Sciatic nerve (tissue), 2 donors: ENCODE measurements at places on chromosomes 4 and X.
A peak's percentile ranks its signal among the peaks of the same experiment; 100 is the strongest.

DNA sequence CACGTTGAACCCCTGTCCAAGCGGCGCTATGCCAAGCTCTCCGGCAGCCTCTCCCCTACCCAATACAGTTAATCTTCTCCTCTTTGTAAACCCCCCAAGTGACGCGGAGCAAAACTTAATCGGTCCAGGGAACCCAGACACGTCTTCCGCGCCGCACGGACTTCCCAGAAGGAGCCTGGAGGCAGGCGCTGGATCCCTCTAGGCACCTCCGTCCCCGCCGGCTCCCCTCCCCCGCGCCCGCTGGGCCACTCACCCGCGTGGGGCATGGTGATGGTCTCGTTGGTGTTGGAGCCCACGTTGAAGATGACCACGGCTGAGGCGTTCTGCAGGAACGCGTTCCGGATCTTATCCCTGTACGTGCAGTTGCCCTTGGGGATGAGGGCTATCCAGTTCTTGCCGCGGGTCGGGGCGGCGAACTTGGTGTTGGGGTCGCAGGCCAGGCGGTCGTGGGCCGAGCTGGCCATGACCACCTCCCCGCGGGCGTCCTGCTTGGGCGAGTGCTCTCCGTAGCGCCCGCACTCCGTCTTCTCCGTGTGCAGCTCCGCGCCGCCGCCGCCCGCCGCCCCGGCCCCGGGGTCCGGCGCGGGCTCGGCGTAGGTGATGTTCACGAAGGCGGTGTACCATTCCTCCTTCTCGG is 1.1 kb downstream of the RNF150 start:
- peak; percentile 63 for DNase-seq

DNA sequence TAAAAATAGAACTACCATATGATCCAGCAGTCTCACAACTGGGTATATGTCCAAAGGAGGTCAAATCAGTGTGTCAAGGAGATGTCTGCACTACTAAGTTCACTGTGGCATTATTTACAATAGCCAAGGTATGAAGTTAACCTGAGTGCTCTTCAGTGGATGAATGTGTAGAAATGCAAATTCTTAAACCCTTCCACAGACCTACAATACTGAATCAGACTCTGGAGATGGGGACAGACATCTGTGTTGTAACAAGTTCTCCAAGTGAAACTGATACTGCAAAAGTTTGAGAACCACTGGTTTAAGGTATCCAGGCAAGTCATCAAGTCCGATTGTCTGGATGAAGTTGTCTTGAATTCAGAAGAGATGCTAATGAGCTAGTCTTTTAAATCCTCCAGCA is 38.5 kb downstream of the SMAD1 start:
- DNase-seq: no peak

- no peak for DNase-seq
Observed at GRCh38 chr4:111905511-111905910, 239.7 kb upstream of the FAM241A start.

DNA sequence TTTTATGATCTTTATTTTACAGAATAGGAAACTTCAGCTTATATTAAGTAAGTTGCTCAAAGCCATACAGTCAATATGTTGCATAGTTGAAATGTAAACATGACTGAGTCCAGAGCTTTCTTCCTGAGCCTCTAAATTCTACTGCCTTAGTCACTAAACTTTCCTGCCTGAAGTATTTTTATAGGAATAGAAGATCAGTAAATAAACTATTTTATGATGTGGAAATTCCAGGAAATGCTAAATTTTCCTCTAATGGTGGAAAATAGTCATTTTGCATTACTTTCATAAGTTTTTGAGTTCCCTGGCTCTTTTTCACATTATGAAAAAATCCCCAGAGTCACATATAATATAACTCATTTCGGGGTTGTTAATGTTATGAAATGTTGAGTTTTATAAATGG is 182.8 kb downstream of the BANK1 start:
- no peak for DNase-seq

DNA sequence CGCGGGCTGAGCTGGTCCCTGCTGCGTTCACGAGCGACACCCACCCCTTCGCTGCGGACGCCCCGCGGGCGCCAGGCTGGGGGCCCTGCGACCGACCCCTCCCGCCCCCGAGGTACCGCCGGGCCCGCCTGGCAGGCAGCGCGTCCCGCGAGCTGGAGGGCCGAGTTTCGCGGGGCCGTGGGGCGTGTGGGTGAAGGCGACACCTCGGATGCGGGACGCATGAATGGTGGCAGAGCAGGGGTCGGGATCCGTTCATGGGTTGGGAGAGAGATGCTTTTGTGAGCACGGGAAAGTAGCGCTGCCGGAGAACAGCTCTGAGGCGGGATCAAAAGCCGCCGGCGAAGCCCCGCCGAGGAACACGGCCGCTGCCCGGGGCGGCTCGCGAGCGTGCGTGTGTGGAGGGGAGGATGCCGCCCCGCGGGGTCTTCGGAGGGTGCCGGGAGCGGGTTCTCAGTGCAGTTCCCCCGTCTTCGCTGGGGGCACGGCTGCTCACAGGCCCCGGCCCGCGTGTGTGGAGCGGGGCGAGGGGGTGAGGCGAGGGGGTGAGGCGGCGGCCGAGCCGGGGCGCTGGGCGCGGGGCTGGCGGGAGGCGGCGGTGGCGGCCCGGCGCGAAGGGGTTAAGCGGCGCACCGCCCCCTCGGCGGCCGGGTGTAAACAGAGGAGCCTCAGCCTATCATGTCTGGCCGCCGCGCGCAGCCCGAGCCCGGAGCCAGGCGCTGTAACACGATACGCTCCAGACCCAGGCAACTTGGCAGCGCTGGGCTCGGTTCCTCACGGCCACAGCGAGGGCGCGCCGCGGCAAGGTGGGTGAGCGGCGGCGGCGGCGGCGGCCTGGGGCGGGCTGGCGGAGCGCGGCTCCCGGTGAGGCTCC is 205.3 kb downstream of the TENM3 start:
- DNase-seq: peak; percentile 90

DNA sequence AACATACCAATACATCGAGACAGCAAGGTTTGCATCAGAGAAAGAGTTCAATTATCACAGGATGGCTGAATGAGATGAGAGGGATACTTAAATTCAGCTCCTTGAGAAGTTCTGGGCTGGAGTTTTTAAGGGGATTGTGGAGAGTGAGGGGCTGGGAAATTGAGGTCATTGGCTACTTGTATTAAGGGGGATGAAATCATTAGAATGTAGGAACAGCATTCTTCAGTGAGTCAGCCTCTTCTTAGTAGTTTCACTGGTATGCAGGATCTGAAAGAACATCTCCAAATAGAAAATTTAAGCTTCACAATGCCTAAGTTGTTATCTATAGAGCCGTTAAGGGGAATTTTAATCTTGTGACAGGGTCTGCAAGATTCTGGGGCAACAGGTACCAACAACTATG is 211.6 kb upstream of the TAPT1 start:
- no peak for DNase-seq

GRCh38 chr4:105232374-105232773 is 85.7 kb downstream of the TET2 start:
- no peak for DNase-seq

GRCh38 chr4:107552306-107552705 is 167.7 kb downstream of the PAPSS1 start:
- no peak for DNase-seq

- no peak for DNase-seq
Observed at GRCh38 chrX:5176766-5177165, 1051.9 kb downstream of the NLGN4X start.

- DNase-seq: no peak
Observed at GRCh38 chr4:148057516-148057915, 325.6 kb downstream of the ARHGAP10 start.

GRCh38 chr4:167021545-167022155 is 212.6 kb downstream of the SPOCK3 start:
- DNase-seq: peak; percentile 78

DNA sequence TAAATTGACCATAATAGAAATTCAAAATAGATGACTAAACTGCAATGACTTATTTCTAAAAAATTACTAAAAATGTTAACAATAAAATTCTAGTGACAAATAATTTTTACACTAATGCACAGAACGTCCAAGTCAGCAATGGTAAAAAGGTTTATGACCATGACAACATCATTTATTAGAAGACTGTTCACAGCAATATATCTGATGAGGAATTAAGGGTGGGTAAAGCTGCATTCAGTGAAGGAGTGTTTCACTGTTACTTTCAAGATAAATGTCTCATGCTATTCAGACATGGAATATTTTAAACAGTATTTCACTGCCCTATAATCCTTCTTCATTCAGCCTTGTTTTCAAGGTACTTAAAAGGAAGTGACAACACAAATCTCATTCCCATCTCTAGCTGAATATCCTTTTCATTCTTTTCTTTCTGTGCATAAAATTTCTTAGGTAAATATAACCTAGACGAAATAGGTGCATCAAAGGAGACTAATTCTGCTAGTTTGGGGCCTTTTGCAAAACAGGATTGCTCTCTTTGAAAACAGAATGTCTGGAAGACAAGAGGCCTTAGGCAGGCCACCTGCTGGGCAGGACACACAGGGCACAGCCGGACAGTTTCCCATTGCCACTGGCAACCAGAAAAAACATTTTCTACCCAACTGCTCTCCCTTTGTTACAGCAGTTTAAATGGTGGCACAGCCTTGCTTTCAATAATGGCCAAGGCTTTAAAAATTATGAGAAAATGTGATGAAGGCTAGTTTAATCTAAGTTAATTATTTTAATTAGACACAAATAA is 600.3 kb downstream of the SPRY1 start:
- no peak for DNase-seq

- DNase-seq: no peak
Observed at GRCh38 chr4:165309456-165309855, 18.0 kb upstream of the MSMO1 start.

DNA sequence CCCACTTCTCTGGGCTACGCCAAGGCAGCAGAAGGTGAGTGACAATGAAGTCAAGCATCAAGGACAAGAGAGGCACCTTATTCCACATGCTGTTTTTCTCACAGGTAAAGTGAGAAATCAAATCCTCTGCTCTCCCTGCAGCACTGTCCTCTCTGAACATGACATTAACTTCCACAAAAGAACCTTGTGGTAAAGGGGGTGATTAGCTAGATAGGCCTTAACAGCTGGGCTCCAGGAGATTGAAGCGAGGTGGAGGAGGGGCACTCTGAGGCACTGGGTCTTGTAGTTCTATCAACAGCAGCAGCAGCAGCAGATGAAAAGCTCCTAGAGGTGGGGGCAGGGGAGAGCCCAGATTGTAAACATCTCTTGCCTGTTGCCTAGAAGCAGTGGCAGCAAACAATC is 96.8 kb upstream of the CXXC4 start:
- DNase-seq: no peak

DNA sequence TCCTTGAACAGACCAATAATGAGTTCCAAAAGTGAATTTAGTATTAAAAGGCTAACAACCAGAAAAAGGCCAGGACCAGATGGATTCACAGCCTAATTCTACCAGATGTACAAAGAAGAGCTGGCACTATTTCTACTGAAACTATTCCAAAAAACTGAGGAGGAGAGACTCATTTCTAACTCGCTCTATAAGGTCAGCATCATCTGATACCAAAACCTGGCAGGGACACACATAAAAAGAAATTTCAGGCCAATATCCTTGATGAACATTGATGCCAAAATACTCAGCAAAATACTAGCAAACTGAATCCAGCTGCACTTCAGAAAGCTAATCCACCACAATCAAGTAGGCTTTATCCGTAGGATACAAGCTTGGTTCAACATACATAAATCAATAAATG is 35.8 kb upstream of the USP46 start:
- no peak for DNase-seq

GRCh38 chr4:169663402-169663801 is 43.0 kb downstream of the CLCN3 start:
- DNase-seq: no peak

GRCh38 chr4:172105918-172106317 is 292.7 kb downstream of the GALNTL6 start:
- DNase-seq: no peak

GRCh38 chrX:100677611-100678181 is 33.7 kb downstream of the SRPX2 start:
- DNase-seq: no peak

DNA sequence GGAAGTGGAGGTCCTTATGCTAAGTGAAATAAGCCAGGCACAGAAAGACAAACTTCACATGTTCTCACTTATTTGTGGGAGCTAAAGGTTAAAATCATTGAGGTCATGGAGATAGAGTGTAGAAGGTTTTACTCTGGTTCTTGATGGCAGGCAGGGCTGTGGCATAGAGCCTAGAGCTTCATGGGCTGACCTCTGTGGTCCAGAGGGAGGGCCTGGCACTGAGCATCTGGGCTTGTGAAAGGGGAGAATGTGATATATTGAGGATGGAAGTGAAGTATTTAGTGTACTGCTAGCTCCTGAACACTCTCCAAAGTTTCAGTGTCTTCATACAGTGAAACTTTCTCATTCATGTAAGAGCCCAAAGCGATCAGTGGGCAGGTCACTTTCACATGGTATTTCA is 71.3 kb upstream of the ANXA3 start:
- no peak for DNase-seq

DNA sequence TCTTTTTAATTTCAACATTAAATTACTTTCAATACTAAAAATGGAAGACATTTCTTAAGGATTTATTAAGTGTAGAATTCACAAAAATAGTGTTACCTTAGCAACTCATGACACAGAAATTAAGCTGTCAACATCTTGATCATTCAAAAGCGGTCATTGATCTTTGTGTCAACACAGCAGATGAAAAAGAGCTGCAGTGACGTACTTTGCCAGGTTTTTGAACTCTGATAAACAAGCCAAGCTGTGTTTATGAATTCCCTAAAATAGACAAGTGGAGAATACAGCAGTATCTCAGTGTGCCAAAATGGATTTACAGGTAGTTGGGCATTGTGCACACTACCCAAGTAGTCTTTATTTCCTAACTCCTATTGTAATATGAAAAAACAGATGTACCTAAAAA is 1141.8 kb upstream of the PCDH7 start:
- DNase-seq: no peak
